ENCODE measurements at places on chromosomes 5 and 9. TPM values are rescaled to one million over a fixed set of nuclear protein-coding genes. Genes with fewer than 3 reads are reported as not detected.

The FBXL7 gene
- 28.1 TPM for polyA plus RNA-seq

DNA sequence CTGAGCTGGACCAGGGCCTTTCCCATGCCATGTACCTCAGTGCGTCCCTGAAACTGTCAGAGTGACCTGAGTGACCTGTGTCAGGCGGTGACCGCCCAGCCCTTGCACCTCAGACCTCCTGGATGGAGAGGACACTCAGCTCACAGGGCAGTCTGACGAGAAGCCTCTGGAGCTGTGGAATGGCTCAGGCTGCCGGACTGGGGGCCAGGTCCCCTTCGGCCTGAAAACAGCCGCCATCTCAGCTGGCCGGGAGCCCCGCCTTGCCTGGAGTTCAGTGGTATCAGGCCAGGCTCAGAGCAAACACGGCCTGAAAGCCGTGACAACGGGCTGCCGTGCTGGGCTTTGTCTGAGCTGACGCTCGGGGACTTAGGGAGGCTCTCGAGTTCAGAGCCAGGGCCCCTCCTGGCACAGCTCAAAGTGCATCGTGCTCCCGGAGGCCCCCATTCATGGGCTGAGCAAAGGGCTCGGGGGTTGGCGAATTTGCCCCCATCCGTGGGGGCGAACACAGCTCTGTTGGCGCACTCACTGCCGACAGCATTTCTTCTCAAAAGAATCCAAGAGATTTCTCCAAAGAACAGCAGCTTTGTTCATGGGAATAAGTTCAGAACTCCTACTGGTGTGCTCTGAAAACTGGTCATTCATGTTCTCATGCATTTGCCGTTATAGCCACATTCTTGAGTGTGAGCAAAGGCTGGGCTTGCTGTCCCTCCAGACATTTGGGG, 8.4 kb upstream of the SLC9A3 start:
- no peak for DNase-seq

GRCh38 chr5:116562669-116563068, 12.0 kb downstream of the SEMA6A start:
- no peak for DNase-seq

GRCh38 chr5:149188383-149188782, 47.1 kb downstream of the ABLIM3 start:
- DNase-seq: no peak

DNA sequence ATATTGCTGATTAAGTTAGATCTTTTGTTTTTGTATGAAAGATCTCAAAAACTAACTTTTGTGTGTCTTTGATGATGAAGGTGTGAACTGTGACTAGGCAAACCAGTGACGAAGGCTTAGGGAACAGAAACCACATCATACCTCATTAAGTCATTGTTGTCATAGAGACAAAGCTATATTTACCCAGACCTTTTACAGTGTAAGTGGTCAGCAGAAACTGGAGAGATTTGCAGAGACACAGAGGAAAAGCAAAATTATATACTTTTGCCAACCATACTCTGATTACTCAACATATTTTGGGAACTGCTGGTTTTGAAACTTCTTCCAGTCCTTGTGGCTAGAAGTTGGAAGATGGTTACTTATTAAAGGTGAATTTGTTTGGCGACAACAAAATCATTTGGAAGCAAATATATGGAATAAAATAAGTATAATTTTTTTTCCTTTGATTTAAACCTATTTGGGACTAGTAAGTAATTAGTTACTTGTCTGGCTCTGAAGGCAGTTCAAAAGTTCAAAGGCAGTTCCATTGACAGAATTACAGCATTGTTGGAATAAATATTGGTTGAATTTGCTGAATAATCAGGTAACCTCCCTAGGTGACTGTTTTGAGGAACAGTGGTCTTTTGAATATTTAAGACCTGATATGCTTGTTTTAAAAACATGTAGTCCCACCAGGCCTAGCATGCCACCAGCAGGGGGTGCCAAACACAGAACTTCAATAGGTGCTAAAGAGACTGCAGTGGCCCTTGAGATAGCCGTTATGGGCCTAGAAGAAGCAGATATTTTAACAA, 103.8 kb downstream of the RPS23 start:
- peak; percentile 59 for DNase-seq

DNA sequence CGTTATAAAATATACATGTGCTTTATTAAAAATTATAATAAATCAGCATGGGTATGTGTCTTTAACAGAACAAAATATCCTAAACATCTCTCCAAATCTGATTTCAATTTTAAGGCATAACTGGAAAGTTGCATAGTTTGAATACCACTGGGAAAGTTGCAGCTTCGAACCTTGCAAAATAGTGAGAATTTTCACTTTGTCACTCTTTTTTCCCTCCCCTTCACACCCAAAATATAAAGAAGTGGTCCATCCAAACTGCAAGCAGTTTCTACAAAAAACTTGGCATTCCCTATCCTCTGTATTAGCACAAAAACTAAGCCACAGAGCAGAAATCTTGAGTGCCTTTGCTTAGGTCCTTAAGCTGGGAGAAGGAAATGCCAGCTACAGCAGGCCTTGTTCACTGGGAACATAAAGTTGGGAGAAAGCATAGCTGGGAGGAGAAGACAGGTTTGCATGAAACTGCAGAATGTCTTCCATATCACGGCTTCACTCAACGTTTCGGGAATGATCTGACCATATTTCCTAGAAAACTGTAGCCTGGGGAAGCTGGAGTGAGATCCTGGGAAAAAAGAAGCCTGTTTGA, 400.3 kb downstream of the EBF1 start:
- no peak for DNase-seq

The PCDHB5 gene
- polyA plus RNA-seq: 9.1 TPM

The ZFR gene
- 112 TPM for polyA plus RNA-seq

DNA sequence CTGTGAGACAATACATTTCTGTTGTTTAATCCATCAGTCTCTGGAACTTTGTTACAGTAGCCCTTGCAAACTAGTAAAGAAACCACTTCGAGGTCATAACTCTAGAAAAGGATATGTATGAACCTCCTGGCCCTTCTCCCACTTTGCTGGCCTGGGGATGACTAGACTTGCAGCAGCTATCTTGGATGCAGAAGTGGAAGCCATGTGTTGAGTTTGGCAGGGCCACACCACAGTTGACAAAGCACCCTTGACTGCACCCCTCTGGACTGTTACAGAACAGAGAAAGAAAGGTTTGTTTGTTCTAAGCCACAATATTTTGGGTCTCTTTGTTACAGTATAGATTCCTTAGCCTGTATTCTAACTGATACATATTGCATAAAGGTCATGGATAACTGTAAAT, 183.2 kb upstream of the TAS2R1 start:
- no peak for DNase-seq

- no peak for DNase-seq
Observed at GRCh38 chr5:170248172-170248930, 15.6 kb downstream of the C5orf58 start.
